Hematopoietic multipotent progenitor cell (in vitro differentiated cells): ENCODE measurements at places on chromosomes 7 and 10. TPM values are rescaled to one million over a fixed set of nuclear protein-coding genes. Genes with fewer than 3 reads are reported as not detected.

DNA sequence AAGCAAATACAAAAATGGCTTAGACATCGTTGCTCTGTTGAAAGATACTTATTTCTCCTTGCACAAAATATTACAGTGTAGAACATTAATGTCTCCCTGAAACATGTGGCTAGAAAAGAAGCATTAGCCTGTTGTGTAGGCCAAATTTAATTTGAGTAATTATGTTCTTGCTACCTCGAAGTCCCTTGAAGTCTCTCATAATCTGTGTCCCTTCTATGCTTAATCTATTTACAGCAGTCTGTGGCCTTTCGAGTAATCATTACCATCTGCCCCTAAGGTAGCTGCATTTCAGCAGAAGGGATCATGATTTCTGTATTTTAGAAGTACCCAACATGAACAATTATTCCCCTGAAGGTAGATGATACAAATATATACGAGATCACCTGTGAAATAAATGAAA, 615.2 kb downstream of the GRM8 start:
- no peak for DNase-seq

Gene SCIN
- under 0.01 TPM for total RNA-seq

Gene ZPBP
- total RNA-seq, result 0.81 TPM

GRCh38 chr7:16815001-16815400, 10.2 kb upstream of the AGR2 start:
- no peak for DNase-seq
